ENCODE measurements at places on chromosomes 5 and 9.

- DNase-seq, result no peak
Observed at GRCh38 chr9:13952906-13953305, 361.0 kb downstream of the NFIB start.

- DNase-seq, result no peak
Observed at GRCh38 chr5:115109356-115109755, 60.4 kb downstream of the TRIM36 start.

- no peak for DNase-seq
Observed at GRCh38 chr5:3592298-3592697, 3.3 kb upstream of the IRX1 start.

DNA sequence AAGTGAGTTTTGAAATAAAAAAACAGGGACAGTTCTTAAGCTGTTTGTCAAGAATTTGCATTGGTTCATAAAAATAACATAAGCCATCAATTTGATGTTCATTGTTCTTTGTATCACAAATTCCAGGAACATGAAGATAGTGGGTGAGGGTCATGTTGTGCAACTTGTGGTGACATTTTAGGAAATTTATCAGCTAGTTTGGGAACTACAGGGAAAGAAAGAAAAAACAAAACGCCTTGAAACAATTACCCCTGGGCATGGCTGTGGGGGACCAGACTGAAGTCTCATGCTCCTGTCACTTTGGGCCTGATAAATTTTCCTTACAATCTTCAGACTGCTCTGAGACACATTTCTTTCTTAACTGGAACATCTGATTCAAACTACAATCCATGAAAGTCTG, 207.1 kb upstream of the CLINT1 start:
- DNase-seq, result no peak

GRCh38 chr9:127886401-127886972, 9.0 kb upstream of the AK1 start:
- no peak for DNase-seq

DNA sequence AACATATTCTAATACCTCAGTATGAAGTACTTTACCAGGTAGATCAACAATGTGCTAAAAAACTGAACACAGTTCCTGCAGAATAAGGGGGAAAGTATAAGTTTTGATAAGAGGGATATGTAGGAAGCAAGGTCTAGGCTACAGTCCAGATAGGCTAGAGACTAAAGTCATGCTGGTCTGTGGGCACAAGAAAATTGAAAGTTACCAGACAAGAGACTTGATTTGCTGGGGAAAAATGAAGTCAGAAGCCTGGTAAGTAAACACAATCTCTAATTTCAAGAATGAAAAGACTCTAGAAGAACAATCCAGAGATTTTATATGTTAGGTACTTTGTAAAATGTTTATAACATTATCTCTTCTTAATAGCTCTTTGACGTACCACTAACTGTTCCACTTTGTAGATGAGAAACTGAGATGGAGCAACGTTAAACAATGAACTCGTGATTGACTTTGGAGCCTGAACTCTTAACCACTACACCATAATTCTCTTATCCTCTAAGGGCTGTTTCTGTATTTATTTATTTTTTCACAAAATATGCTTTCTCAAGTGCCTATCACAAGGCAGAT, 19.5 kb downstream of the ADAMTS6 start:
- DNase-seq, result no peak

GRCh38 chr9:75104607-75105006, 16.3 kb downstream of the OSTF1 start:
- DNase-seq, result no peak

DNA sequence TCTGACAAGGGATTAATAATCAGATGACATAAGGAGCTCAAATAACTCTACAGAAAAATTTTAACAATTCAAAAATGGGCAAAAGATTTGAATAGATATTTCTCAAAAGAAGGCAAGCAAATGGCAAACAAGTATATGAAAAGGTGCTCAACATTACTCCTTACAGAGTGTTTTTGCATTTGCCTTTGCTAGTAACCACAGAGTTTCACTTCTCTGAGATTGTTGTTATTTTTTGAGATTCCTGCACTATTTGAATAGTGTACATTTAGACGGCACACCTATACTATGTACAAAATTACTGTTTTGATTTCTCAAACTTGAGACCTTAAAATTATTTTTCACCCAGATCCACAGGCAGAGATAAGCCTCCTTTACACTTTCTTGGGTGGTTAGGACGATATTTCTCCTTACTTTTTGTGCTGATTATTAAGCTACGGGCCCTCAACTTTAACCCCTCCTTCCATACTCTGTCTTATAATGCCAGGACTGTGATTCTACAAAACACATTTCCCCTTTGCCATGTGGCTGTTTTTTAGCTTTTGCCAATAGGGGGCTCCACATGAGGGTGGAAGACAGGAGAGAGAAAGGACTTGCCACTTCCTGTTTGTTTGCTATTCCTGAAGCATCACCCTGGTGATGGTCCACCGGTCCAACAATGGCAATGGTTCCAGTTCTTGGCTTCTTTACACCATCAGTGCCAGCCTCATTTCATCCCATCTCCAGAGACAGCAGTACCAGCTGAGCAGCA, 65.0 kb upstream of the DAP start:
- DNase-seq, result no peak

GRCh38 chr9:81575956-81576355, 113.4 kb downstream of the TLE1 start:
- DNase-seq, result no peak

GRCh38 chr5:1262381-1262780, 32.5 kb downstream of the TERT start:
- no peak for DNase-seq

DNA sequence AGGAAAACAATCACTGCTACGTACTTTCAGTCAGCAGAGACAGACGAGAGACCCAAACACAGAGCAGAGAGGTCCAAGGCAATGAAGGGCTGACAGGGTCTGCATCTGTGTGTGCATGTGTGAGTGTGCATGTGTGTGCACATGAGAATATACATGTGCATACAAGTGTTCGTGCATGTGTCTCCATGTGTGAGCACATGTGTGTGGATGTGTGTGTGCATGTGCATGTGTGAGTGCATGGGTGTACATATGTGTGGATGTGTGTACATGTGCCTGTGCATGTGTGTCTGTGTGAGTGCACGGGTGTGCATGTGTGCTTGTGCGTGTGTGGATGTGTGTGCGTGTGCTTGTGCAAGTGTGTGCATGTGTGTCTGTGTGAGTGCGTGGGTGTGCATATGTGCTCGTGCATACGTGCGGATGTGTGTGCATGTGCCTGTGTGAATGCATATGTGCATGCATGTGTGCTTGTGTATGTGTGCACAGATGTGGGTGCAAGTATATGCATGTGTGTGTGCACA, 82.3 kb downstream of the OLFM1 start:
- DNase-seq, result no peak

DNA sequence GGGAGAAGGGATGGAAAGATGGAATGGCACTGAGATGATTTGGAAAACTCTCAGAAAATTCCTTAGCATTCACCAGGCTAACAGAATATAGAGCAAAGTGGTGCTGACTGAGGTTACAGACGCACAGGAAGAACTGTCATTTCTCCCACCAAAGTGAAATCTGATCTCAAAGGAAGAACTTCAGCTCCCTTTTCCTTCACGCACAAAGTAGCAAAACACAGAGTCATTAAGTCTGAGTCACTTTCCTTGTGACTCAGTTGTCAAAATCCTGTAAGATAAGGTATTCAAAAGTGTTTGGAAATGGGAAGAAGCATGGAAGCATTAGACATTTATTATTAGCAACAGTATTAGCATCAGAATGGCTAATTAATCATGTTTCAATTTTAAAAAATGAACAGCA, 11.7 kb downstream of the MPDZ start:
- no peak for DNase-seq
